Activated naive CD4-positive, alpha-beta T cell (primary cell): ENCODE measurements at places on chromosomes 5 and 9.

GRCh38 chr9:116048081-116048480, 105.5 kb upstream of the PAPPA start:
- no peak for DNase-seq

- DNase-seq = no peak
Observed at GRCh38 chr9:84669013-84669287, 579 bp upstream of the NTRK2 start.

- DNase-seq = no peak
Observed at GRCh38 chr5:5633579-5633978, 211.1 kb downstream of the ICE1 start.

GRCh38 chr5:33537240-33537639, 96.5 kb downstream of the TARS1 start:
- no peak for DNase-seq

- DNase-seq = no peak
Observed at GRCh38 chr5:150065886-150066285, 20.5 kb downstream of the CSF1R start.

GRCh38 chr5:68821056-68821455, 272.8 kb upstream of the SLC30A5 start:
- DNase-seq = no peak

DNA sequence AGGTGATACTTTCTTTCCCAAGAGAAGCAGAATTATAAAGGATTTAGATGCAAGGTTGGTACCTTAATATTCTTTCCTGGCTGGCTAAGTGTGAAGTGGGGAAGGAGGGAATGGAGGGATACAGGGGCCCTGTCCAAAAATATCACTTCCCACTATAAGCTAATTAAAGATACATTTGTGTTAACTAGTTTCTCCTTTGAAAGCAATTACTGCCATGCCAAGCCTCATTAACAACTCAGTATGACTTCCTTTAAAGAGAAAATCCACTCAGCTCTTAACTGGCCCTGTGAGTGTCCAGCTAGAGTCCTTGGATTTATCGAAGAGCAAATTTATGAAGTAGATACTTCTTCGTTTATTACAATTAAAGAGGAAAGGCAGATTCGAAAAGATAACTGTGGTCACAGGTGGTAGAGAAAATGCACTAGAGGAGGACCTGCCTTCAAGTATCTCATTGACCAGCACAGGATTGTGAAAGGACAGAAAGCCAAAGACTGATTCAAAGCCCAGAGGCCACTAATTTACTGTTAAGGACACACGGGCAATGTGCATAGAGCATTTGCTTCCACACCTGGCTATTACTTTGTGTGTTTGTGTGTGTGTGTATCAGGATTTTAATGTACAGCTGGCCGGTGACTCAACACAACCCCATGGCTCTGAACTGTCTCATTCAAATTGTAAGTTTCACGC, 11.2 kb upstream of the GLDC start:
- DNase-seq = no peak

DNA sequence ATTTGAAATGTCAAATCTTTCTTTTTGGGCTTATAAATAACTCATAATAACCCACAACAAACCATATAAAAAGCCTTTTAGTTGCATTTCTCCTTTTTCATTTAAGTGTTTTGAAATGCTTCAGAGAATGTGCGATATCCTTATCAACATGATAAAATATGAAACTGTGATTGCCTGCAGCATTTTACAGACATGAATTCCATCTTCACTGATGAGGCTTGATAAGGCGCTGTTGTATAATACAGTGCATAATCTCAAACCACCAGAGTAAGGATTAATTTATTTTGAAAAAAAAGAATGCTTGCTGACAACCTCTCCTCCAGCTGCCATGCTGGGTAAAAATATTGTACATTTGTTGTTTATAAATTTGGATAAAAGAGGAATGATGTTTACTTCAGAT, 216.8 kb downstream of the PBX3 start:
- DNase-seq = no peak

DNA sequence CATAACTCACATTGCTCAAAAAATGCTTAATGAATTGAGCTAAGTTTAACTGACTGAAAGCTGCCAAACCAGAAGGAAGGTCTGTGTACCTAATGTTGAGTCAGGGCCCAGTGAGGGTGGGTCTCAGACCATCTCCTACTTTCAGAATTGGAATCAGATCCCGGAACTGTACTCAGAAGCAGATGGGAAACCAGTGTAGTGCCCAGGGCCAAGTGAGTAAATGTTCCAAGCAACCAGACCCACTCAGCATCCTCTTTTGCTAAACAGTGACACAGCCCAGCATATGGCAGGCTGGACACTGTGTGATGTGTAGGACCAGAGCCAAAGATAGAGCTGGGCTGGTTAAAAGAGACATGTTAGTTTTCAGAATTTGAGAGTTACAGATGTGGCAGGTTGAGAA, 94.1 kb downstream of the PLCXD3 start:
- no peak for DNase-seq

GRCh38 chr5:156783092-156783491, 67.0 kb upstream of the PPP1R2B start:
- no peak for DNase-seq

- no peak for DNase-seq
Observed at GRCh38 chr5:73822989-73823339, 197.0 kb downstream of the ARHGEF28 start.

- DNase-seq = no peak
Observed at GRCh38 chr9:107397076-107398044, 92.2 kb downstream of the KLF4 start.

DNA sequence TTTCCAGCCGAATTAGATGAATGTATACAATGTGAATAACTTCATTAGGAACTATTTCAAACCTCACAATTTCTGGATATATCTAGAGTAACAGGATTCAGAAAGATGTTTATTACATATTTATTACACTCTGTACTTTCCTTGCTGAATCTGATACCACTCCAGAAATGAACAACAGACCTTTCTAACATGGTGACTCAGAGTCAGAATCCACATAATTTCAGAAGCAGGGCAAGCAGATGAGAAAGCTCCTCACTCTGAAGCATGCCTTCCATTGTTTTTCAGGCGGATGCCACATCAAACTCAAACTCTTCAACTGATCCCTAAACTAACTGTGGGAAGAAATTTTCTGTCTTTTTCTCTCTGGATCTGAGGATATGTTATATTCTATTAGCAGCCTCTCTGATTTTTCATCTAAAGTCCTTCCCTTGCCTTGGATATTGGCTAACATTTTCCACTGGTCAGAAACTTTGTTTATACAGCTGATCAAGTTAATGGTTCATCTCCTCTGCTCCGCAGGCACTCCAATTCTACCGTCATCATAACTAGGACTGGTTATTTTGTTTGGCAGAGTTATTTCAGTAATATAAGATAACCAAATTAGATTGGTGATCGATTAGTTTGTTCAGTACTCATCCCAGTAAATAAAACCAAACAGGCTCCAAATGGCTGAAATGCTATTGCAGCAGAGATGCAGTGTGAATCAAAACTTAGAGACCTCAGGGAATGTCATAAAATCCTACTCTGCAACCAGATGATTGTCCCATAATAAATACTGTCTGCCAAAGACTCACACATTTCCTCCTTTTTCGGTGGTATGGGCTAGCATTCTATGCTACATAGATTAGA, 556.0 kb downstream of the EBF1 start:
- no peak for DNase-seq

DNA sequence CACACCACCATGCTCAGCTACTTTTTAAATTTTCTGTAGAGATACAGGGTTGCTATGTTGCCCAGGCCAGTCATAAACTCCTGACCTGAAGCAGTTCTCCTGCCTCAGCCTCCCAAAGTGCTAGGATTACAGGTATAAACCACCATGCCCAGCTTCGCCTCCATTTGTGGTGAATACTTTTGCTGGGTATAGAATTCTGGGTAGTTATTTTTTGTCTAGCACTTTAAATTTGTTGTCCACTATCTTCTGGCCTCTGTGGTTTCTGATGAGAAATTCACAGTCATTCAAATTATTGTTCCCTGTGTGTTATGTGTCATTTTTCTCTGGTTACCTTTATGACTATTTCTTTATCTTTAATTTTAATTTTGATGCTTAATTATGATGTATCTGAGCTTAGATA, 57.7 kb upstream of the EXOC3 start:
- DNase-seq = no peak

- no peak for DNase-seq
Observed at GRCh38 chr9:72480921-72481320, 40.5 kb upstream of the TMC1 start.

DNA sequence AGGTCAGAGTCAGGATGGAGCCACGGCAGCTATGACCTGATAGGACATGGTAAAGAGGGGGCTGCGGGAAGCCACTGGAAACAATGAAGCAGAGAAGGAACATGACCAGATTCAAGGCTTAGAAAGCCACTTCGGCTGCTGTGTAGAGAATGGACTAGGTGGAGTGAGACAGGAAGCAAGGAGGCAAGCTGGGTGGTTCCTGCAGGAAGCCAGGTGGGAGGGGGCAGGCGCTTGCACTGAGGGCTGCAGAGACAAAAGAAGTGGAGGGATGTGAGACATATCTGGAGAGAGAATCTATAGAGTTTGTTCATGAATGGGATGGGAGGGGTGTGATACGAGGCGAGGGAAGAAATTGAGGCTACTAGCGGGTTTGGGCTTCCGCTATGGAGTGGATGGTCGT, 19.0 kb upstream of the N4BP3 start:
- DNase-seq = no peak

- no peak for DNase-seq
Observed at GRCh38 chr5:123170816-123171215, 81.8 kb downstream of the PRDM6 start.

GRCh38 chr9:84151640-84152039, 171.0 kb downstream of the RMI1 start:
- no peak for DNase-seq

GRCh38 chr9:2622461-2623287, 1.1 kb downstream of the VLDLR start:
- DNase-seq = no peak

DNA sequence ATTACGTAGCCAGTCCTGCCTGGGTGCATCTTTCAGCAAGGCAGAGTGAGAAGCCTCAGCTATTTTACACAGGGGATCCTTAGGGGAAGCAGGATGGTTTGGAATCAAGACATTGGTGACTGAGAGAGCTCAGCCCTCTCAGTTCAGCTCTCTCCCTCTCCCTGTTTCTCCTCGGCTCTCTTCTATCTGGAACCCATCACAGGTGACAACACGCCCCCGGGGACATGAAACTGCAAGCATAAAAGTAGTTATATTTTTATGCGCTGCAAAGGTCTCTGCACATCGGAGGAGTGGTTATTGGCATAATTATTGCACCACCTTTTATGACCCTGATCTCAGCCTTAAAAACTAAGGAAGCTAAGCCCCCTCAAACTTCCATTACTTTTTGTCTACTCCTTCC, 14.2 kb downstream of the TMOD1 start:
- no peak for DNase-seq

DNA sequence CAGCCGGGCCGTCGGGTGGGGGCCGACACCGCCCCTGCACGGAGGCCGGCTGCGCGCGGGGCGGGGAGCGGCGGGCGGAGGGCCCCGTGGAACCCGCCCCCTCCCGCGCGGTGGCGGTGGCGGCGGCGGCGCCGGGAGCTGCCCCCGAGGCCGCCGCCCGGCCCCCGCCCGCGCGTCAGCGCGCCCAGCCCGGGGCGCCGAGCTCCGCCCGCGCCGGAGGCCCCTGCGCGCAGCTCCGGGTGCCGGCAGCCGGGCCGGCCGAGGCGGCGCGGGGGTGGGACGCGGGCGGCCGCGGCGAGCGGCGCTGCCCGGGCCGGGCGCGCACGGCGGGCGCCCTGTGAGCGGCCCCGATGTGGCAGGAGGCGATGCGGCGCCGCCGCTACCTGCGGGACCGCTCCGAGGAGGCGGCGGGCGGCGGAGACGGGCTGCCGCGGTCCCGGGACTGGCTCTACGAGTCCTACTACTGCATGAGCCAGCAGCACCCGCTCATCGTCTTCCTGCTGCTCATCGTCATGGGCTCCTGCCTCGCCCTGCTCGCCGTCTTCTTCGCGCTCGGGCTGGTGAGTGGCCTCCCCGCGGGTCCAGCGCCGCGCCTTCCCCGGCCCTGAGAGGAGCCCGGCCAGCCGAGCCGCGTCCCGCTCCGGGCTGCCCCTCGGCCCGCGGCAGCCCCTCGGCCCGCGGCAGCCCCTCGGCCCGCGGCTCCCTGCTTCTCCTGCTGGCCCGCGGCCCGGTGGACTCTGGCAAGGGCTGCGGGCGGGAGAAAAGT, at the start of gene ADCY2:
ADCY2 (plus strand) TSS at position 192 of the 766 bp plus-strand sequence; CDS start at position 351, 159 bp downstream.
- no peak for DNase-seq

DNA sequence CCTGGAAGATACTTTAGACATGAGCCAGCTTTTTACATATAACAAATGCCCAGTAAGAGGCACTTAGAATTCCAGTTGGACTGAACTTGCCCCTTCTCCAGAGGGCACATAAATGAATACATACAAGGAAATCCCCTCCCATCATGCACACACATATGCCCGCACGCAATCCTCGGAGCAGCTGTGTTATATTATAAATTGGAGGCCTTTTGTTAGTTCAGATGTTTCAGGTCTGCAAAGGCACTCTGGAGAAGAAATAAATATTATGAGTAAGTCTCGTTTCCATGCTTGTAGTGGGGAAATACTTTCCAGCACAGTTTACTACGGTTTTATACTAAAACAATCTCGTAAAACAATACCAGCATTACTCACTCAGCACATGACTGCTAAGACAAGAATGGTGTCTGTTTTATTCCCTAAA, 17.6 kb upstream of the MUSK start:
- no peak for DNase-seq

DNA sequence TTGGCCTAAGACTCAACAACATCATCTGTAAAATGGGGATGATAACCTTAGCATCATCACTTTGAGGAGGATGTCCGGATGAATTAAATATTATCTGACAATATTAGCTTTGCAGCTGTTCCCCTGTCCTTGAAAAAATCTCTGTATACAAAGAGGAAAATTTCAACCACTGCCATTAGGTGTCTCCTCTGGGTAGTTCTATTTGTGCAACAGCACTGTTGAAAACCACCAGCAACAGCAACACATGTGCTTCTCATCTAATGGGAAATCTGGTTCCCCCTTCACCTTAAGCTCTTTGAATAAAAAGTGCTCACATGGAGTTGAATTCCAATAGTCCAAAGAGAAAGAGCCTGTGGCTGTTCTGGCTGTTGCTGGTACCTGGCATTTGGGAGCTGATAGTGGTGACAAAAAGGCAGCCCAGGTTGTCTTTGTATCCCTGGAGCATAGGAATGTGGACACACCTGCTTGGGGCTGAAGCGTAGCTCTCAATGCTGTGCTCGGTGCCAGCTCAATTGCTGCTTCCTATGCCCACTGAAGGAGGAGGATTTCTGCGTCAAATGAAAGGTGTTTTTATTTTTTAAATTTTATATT, 322.1 kb upstream of the MSX2 start:
- no peak for DNase-seq

- DNase-seq = no peak
Observed at GRCh38 chr9:119788921-119789320, 419.7 kb upstream of the BRINP1 start.

GRCh38 chr9:26229324-26230054, 551.2 kb upstream of the TUSC1 start:
- DNase-seq = no peak

- DNase-seq = no peak
Observed at GRCh38 chr5:65832603-65833228, 93.7 kb upstream of the ERBIN start.
